ENCODE measurements at places on chromosomes 4 and X.

DNA sequence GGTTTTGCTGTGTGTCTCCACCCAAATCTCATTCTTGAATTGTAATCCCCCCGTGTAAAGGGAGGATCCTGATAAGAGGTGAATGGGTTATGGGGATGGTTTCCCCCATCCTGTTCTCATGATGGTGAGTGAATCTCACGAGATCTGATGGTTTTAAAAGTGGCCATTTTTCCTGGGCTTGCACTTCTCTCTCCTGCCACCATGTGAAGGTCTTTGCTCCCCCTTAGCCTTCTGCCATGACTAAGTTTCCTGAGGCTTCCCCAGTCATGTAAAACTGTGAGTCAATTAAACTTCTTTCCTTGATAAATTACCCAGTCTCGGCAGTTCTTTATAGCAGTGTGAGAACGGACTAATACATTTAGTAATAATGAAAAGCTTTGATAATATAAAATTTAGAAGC lies 46.9 kb downstream of the ANTXR2 start:
- DNase-seq = no peak

DNA sequence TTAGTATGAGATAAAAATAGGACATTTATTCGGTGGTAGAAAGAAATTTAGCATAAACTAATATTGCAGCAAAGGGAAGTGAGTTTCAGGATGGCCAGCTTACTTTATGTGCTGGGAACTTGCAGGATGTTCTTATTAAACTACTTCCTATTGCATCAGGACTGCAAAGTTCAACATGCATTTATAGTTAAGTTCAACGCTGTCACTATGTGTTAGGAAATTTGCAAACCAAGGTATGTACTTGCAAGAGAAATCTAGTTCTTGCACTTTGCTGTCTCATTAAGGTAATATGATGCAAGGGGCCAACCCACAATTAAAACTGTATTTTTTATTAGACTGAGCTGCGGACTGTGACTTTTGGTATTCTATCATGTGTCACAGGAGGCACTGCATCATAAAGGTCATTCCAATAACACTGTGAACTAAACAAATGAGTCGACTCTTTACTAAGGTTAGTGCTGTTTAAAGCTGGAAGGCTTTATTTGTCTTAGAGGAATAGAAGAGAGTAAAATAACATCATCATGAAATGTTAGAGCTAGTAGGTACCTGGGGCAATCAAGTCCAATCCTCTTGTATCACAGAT lies 1525.7 kb upstream of the TENM3 start:
- DNase-seq = no peak

GRCh38 chr4:155569960-155570515 lies 96.6 kb upstream of the GUCY1A1 start:
- no peak for DNase-seq

DNA sequence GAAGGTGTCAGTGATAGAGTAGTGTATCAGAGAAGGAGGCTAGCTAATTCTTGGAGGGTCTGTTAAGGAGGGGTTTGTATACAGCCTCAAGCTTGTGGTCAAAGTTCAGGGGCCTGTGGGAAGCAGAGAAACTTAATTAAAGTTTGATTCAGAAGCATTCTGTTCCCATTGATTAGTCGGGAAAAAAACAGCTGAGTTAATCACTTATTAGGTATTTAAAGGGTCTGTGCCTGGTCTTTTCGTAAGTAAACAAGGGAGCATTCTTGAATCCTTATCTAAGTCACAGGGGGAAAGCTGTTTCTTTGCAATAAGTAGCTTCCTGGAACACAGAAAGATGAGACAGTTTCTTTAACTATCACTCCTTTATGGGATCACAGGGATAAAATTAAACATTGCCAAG lies 492.1 kb downstream of the PCDH10 start:
- no peak for DNase-seq

DNA sequence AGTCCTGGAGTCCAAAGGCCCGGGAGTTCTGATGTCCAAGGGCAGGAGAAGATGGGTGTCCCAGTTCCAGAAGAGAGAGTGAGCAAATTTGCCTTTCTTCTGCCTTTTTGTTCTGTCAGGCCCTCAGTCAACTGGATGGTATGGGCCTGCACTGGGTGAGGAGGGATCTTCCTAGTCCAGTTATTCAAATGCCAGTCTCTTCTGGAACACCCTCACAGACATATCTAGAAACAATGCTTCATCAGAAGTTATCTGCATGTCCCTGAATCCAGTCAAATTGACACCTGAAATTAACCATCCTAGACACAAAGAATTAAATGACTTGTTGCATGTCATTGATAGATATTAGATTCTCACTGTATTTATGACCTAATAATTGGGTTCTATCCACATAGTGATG lies 48.5 kb upstream of the TSPAN5 start:
- DNase-seq = no peak

GRCh38 chr4:121472937-121473721 lies 92.3 kb upstream of the QRFPR start:
- DNase-seq = no peak

DNA sequence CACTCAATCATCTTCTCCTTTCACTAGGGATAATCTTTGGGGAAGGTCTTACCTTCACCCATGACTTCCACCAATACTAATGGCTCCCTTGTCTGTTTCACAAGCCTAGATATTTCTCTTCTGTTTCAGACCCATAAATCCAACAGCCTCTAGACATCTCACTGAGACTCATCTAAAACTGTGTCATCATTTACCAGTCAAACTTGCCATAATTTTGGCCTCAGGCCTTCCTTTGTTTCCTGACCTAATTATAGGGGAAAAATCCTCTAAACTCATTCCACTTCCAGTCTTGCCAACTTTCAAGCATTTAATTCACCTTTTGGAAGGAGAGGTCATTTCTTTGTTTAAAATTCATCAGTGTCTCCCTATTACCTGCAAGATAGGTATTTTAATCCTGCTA lies 181.0 kb upstream of the CNKSR2 start:
- no peak for DNase-seq

DNA sequence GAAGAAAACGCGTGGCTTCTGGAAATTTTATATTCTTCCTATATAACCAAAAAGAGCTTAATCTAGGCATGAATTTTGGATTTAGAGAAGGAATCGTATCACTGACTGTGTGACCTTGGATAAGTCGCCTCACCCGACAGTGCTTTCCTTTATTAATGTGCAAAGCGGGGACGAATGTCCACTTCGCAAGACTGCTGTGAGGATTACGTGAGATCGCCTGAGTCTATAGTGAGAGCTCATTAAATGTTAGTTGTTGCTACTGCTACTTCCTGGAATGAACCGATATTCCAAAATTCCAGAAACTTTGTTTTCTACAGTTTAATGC lies 448 bp upstream of the TBC1D8B start:
- DNase-seq = no peak

DNA sequence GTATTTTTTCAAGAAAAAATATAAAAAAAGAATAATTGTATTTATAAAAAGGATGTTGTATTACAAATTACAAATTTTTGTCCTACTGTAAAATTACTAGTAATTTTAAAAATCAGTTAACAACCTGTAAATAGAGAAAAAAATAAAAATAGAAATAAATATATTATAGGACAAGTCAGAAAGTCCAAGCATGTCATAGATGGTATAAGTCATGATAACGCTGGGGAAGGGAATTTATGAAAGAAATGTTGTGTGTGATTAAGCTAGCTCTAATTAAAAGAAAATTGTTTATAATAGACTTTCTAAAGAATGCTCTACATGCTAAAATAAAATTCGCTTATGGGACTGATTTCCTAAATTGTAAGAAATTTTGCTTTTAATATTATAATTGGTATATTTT lies 2329.9 kb downstream of the ARAP2 start:
- no peak for DNase-seq

- DNase-seq = no peak
These were observed 75.3 kb upstream of the USP38 start for GRCh38 chr4:143109376-143109775.

- DNase-seq = peak; percentile 54
These were observed 54.0 kb downstream of the JADE1 start for GRCh38 chr4:128863312-128864075.

GRCh38 chr4:113303315-113303714 lies 253.9 kb downstream of the ANK2 start:
- DNase-seq = no peak

- no peak for DNase-seq
These were observed 233.4 kb upstream of the S100G start for GRCh38 chrX:16416588-16416987.

- no peak for DNase-seq
These were observed 29.5 kb downstream of the ARHGAP10 start for GRCh38 chr4:147761218-147761883.

- DNase-seq = no peak
These were observed 167.2 kb downstream of the NPNT start for GRCh38 chr4:106062452-106062875.

DNA sequence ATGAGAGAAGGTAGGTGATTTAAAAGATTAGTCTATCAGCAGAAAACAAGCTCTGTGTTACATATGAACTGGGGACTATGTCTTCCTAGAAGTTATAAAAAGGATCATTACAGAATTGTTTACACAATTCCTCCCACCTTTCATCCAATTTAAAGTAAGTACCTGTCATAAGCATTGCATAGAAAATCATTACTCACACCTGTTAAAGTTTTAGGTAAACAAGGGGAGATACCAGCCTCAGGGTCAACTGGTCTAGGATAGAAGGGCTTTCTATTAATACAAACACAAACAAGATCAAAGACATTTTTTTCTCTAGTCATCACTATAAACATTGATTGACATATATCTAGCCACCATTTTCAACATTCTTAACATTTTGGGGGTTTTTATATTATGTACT lies 333.9 kb downstream of the ARHGAP24 start:
- no peak for DNase-seq

GRCh38 chr4:16297003-16297402 lies 70.7 kb upstream of the TAPT1 start:
- DNase-seq = no peak

DNA sequence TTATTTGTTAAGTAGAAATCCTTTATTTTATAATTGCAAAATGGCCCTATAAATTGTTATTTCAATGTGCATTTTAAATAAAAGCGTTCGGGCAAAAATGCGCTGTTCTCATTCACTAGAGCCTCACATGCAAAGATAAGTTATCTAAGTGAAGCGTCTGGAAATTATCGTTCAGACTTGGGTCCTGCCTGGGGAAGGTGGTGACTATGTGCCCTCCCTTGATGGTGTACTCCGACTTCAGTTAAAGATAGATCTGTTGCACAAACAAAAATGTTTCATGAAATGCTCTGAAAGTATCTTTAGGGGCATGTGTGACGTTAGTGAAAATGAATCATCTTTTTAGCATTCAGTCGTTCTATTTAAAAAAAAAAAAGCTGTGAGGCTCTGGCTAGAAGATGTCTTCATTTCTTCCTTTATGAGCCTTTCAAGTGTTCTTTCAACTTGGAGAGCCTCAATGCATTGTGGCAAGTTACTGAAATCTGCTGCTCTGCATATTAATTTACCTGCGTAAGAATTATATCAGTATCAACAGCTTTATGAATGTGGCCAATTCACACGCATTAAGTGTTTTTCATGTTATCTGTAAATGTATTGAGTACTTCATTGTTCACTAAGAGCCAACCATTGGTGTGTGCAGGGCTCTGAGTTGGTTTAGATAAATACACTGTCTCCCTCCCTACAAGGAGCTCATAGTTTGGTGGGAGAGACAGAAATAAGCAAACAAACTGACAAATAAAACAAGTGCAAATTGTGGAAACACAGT lies 83.0 kb downstream of the AFF1 start:
- peak; percentile 23 for DNase-seq

DNA sequence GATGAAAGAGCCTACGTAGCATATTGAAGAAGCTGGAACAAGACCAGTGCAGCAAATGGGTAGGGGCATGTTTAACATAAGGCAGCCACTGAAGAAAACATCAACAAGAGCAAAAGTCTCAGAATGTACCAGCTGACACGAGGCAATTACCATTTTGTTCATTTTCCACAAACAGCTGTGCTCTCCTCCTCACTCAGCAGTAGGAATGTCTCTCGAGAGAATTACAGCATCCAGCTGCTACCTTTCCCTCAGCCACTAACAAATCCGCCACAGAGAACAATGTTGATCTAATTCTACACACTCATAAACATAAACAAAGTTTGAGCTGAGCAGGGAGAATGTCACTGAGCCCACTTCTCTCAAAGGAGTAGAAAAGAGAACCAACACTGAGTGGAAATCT lies 68.0 kb downstream of the OPHN1 start:
- DNase-seq = no peak

GRCh38 chr4:88315460-88316017 lies 31.2 kb upstream of the PPM1K start:
- no peak for DNase-seq

GRCh38 chr4:176226736-176227135 lies 31.4 kb upstream of the SPATA4 start:
- DNase-seq = no peak

GRCh38 chr4:146310319-146311021 lies 96.1 kb downstream of the REELD1 start:
- DNase-seq = no peak

- no peak for DNase-seq
These were observed 50.9 kb downstream of the FAM193A start for GRCh38 chr4:2587213-2587823.

DNA sequence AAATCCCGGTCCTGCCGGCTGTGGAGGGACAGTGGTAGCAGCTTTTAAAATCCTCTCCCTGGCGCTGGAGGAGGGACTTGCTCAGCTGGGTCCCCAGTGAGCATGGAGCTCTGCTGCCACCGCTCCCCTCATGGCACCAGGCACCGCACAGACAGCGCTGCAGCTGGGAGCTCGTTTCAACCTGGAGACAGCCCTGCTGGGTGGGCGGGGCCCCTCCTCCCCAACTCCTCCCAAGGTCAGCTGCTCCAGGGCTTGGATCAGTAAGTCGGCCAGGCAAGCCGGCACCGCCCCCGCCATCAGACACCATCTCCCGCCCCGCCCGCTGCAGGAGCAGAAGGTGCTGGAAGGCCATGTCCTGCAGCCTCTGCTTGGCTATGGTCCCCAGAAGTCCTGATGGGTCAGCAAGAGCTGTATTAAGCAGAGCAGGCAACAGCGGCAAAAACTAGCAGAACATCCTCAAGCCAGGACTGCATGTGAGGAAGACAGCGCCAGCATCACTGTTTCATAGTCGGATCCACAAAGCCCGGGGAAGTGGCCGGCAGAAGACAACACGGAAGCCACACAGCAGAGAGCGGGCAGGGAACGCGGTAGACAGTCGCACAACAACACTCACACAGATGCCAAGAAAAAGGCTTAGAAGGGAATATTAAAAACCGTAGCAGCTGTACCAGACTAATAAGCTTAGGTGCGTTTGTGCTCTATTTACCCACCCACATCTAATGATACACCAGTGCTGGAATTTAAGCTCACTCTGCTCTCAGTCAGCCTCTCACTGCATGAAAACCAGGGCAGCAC lies 16.2 kb downstream of the ZFYVE28 start:
- no peak for DNase-seq

- DNase-seq = no peak
These were observed 164.1 kb upstream of the STS start for GRCh38 chrX:6983207-6983955.

DNA sequence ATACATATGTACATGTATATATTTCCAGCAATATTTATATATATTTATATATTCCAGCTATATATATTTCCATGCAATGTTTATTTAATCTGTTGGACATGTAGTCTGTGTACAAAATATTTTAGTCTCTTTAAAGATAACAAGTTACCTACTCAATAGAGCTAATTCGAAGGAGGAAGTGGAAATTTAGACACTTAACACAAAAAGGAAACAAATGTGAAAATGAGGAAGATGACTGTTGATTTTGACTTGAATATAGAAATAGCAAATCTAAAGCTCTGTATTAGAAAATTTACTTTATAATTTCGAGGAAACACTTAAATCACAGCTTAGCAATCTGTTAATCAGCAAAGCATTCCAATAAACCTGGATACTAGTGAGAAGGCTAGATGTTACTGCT lies 1064.4 kb downstream of the PCDH7 start:
- DNase-seq = no peak

GRCh38 chr4:151604238-151604637 lies 156.6 kb downstream of the GATB start:
- DNase-seq = no peak

Data from activated CD4-positive, alpha-beta T cell treated with anti-CD3 and anti-CD28 coated beads for 24 hours (primary cell).